ENCODE measurements at places on chromosomes 5 and 9.

DNA sequence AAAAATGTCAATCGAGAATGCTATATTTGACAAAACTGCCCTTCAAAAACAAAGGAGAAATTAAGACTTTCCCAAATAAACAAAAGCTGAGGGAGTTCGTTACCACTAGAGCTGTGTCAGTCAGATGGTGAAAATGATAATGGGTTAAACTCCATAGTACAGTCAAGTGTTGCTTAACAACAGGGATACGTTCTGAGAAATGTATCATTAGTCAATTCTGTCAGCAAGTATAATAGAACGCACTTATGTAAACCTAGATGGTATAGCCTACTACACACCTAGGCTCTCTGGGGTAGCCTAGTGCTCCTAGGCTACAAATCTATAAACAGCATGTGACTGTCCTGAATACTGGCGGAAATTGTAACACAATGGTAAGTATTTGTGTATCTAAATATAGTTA lies 138.7 kb downstream of the DRD1 start:
- no peak for DNase-seq

GRCh38 chr9:6658628-6659353 lies 13.3 kb upstream of the GLDC start:
- no peak for DNase-seq

GRCh38 chr5:143717400-143717799 lies 94.6 kb upstream of the HMHB1 start:
- no peak for DNase-seq

DNA sequence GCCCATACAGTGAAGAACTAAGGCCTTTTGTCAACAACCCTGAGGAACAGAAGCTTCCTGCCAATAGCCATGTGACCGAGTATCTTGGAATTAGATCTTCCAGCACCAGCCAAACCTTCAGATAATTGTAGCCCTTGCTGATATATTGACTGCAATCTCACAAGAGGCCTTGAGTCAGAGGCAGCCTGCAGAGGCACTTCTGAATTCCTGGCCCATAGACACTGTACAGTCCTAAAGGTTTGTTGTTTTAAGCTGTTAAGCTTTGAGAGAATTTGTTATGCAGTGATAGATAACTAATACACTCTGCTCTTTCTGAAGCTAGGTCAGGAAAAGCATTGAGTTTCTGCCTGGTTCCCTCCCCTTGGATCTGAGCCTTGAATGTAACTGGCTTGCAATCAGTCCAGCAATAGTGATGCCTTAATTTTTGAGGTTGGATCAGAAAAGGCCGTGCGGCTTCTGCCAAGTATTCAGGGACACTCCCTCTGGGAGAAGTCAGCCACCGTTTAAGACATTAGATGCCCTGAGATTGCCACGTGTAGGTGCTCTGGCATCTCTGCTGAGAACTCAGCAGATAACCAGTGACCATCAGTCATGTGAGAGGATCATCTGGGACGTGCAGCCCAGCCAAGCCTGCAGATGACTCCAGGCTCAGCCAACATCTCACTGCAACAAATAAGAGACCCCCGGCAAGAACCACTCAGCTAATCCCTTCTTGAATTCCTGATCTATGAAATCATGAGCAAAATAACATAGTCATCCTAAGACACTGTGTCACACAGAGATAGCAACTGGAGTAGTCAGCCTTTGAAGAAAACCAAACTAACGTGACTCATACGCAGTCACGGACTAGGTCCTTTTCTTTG lies 126.8 kb upstream of the STC2 start:
- no peak for DNase-seq

GRCh38 chr5:16723821-16724220 lies 107.0 kb upstream of the RETREG1 start:
- DNase-seq = no peak

DNA sequence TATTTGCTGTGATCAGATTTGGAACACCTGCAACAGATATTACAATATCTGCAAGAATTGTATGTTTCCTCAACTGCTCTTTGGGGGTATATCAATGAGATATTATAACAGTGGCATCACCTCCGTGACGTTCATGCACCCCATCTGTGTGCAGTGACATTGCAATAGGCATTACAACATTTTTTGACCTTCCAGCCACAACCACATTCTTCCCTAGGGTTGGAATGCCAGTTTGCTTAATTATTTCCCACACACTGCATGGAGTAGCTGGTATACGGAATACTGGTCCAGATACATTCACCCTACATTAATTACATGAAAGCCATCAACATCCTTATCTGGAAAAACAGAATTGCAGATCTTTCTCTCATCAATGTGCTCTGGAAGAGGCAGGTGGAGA lies 42.3 kb downstream of the FBXO4 start:
- no peak for DNase-seq

DNA sequence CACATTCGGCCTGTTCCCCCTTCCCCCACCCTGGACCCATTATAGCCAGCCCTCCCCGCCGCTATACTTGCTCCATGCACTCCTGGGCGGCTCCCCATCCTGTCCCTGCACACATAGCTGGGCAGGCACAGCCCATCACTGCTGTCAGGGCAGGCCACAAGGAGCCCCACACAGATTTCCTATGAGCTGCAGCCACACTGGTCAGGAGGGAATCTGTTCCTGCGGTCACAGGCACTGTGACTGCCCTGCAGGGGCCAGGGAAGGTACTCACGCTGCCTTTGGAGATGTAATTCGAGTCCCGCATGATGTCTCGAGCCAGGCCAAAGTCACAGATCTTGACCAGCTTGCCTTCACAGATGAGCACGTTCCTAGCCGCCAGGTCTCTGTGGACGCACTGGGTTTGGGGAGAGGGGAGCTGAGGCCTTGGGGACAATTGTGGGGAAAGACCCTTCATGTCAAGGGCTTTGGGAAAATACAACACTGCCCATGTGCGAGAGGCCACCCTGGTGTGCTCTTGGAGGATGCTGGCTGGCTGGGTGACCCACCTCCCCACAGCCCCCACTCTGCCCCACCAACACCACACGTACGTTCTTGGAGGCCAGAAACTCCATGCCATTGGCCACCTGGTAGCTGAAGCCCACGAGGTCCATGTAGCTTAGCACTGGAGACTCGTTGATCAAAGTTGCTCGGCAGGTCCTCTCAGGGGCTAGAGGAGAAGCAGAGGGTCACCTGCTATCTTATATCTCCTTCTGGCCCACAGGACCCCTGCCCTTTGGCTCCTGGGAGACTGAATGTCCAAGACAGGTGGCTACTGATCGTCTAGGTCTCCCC lies 34.5 kb upstream of the CSF1R start:
- peak; percentile 30 for DNase-seq

DNA sequence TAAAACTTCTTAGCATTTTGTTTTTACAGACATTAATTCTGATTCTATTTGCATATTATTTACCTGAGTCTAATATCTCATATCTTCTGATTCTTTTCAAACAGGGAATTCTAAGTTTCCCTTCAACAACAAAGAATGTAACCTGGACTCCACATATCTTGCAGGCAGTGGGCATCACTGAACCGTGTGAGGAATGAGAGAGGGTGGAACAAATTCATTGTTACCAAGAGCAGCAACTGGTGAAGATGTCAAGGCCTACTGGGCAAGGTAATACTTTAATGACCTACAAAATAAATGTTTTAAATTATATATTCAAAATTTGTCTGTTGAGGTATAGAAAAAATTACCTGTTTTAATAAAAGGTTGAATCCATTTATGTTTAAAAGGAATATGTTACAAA lies 455.3 kb upstream of the TUSC1 start:
- no peak for DNase-seq

GRCh38 chr5:15592728-15593127 lies 92.7 kb downstream of the FBXL7 start:
- no peak for DNase-seq
